ENCODE measurements at places on chromosomes 5 and 9.

GRCh38 chr5:95365302-95366095 is 25.7 kb upstream of the FAM81B start:
- DNase-seq, result no peak

DNA sequence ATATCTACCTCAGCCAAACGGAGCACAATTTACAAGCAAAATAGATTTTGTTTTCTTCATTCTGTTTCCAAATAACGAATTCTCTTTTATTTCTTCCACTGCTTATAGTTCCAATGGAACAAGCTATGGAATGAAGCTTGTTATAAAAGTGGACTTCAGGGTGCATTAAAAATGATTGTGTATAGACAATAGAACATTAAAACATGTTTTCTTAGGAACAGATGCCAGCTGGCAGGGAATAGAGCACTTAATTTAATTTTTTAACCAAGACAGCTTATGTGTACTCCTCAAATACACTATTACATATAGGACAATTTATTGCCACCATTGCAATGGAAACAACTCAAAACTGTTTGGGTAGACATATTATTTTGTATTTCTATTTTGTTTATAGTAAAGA is 860.1 kb upstream of the TYRP1 start:
- DNase-seq, result no peak

GRCh38 chr9:82991671-82992070 is 71.3 kb downstream of the RASEF start:
- DNase-seq, result no peak

DNA sequence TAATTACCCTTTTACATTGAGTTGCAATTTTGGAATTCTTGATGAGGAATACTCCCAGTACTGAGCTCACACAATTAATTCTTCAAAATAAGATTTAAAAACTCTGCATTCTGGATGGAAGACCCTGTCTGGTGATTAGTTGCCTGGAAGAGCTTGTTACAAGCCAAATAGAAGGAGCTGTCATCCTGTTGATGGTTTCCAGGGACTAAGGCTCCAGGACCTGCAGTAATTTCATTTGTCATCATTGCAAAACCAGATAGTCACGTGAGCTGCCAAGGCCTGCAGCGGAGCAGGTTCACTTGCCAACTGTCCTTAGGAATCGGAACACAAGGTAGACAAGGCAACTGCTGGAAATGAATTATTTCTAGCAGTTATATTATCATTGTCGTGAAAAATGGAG is 597.7 kb downstream of the CCDC171 start:
- DNase-seq, result peak; percentile 91
